ENCODE measurements at places on chromosomes 1 and 21.

DNA sequence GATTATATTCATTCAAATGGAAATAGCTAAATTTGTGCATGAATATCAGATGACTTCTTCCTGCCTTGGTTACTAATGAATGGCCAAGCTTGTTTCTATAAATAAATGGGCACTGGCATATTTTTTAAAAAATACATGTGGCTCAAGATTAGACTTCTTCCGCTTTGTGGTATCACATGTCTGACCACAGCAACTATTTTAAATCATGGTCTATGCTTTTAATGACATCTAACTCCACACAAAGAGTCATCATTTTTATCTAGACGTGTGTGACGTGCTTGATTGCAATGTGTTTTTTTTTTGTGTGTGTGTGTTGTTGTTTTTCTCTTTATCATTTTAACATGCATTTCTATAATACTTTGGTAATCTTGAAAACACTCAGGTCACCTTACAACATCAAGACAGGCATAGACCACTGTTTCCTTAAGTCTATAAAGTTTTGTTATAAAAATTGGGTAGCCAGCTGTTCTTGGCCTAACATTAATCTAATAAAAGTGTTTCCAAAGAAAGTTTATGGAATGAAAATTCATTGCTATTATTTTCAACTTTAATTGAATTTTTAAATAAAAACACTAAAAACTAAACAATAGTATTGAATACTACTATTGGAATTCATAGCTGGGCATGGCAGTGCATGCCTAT is 29.5 kb downstream of the RGS1 start:
- peak; percentile 94 for DNase-seq

- peak; percentile 72 for DNase-seq
These were observed 5.1 kb downstream of the HSPB7 start for GRCh38 chr1:16012590-16013219.

- no peak for DNase-seq
These were observed 56.7 kb upstream of the B3GALT5 start for GRCh38 chr21:39555911-39556590.

- DNase-seq, result no peak
These were observed 12.0 kb downstream of the MOV10 start for GRCh38 chr1:112686417-112686816.

- no peak for DNase-seq
These were observed 2.8 kb upstream of the H6PD start for GRCh38 chr1:9231648-9232332.

GRCh38 chr1:168829876-168830275 is 100.9 kb upstream of the DPT start:
- no peak for DNase-seq

GRCh38 chr1:75742047-75742625 is 17.6 kb downstream of the ACADM start:
- DNase-seq, result no peak

GRCh38 chr21:33644383-33645074 is 2.2 kb downstream of the ITSN1 start:
- DNase-seq, result no peak

- no peak for DNase-seq
These were observed 34.1 kb downstream of the TMCO4 start for GRCh38 chr1:19765623-19766022.

DNA sequence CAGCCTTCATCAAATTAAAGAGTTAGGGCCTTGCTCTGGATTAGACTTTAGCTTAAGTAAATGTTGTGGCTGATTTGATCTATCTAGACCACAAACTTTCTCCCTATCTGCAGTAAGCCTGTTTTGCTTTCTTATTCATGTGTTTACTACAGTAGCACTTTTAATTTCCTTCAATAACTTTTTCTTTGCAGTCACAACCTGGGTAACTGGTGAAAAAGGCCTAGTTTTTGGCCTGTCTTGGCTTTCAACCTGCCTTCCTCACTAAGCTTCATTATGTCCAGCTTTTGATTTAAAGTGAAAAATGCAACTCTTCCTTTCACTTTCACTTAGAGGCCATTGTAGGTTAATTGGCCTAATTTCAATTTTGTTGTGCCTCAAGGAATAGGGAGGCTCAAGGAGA is 12.5 kb upstream of the LPGAT1 start:
- DNase-seq, result peak; percentile 22

GRCh38 chr1:229136822-229137221 is 134.1 kb upstream of the RAB4A start:
- DNase-seq, result peak; percentile 71

GRCh38 chr1:183101841-183102276 is 78.6 kb downstream of the LAMC1 start:
- no peak for DNase-seq

DNA sequence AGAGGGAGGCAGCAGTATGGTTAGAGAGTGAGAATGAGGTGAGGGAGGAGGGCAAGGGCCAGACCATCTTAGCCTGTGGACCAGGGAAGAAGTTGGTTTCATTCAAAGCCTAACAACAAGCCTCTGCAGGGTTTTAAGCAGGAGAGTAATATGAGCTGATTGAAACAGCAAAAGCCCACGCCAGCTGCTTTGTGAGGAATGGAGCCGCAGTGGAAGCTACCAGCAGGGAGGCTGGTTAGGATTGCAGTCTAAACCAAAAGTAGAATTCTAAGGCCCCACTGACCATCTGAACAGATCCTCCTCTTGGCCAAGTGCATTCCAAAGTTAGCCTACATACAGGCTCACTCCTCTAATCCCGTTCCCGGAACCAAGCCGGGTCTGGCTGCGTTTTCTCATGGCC is 44.8 kb downstream of the OLFML3 start:
- DNase-seq, result no peak

- no peak for DNase-seq
These were observed 105.9 kb upstream of the KCNK2 start for GRCh38 chr1:214976665-214977064.

- no peak for DNase-seq
These were observed 48.7 kb downstream of the TNN start for GRCh38 chr1:175116210-175116798.

DNA sequence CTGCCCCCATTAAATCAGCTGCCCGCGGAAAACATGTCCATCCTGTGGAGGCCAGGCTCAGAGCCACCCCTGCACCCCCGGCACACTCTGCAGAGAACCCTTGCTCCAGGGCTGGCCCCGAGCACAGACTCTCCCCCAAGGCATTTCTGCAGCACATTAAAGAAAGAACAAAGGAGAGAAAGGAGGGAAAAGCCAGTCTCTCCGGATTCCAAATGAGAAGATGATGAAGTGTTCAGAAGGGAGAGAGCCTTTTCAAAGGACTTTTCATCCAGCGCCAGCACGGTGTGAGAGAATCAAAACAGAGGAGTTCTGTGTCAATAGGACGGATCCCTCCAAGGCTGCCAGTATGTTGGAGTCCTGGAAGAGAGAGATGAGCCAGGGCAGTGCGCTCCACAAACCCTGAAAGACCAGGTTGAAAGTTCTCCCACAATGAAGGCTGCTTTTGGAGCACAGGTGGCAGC is 498.3 kb downstream of the NPHP4 start:
- DNase-seq, result no peak

GRCh38 chr1:43563876-43564539 is 33.3 kb downstream of the PTPRF start:
- DNase-seq, result no peak

DNA sequence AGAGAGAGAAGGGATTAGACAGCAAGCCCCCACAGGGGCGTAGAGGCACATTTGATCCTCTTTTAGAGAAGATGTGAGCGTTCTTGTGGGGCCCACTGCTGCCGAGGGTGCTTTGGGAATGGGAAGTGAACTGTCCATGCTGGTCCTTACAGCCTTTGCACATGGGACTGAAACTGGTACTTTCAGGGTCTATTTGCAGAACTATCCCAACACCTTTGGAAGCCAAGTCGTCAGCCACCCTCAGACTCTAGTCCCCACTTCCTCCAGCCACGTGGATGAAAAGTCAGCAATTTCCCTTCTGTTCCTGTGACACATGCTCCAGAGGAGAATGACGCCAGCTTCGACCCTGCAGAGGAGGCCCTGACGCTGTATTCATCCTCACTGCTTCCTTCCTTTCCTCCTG is 2.6 kb upstream of the RAB7B start:
- peak; percentile 52 for DNase-seq

DNA sequence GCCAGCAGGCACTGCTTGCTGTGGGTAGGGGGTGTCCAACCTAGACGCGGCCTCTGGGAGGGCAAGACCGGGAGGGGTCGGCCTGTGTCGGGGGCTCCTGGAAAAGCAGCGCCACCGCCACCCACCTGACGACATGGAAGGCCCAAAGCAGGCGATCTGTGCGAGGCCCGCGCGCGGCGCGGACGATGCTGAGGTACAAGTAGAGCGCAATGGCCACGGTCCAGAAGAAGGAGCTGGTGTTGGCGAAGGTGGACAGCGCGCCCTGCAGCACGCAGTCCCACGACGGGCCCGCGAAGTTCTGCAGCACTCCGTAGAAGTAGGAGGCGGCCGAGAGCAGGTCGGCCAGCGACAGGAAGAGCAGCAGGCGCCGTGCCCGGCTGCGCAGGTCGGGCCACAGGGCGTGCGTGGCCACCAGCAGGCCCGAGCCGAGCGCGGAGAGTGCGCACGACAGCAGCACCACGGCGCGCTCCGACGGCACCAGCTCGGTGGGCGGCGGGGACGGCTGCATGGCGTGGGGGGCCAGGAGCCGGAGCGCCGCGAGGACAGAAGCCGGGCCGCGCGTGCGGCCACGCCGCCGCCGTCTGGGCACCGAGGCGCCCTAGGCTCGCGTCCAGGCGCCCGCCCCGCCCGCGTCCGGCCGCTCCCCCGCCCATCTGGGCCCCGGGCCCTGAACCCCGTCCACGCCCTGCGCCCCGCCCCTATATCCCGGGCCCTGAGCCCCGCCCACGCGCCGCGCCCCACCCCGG is at the start of gene GPR157:
Gene GPR157, minus strand, starts transcription at position 583 of the 746 bp plus-strand sequence. Its CDS starts 75 bp downstream, at position 508.
- peak; percentile 39 for DNase-seq

DNA sequence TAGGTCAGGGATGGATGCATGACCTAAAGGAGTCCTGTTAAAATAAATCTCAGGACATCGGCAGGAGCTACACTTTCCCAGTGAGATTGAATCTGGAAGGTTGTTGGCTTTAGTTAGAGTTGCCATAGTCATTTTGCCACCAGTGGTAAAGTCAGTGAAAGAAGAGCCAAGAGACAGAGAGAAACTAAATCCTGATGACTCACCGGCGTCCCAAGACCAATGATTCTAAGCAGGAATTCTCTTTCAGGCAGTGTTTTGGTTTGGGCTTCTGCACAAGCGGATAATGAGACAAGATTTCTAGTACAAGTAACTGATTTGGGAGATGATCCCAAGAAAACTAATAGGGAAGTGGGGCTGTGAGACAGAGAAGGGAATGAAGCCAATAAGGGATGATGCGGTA is 88.8 kb upstream of the ETS2 start:
- no peak for DNase-seq

DNA sequence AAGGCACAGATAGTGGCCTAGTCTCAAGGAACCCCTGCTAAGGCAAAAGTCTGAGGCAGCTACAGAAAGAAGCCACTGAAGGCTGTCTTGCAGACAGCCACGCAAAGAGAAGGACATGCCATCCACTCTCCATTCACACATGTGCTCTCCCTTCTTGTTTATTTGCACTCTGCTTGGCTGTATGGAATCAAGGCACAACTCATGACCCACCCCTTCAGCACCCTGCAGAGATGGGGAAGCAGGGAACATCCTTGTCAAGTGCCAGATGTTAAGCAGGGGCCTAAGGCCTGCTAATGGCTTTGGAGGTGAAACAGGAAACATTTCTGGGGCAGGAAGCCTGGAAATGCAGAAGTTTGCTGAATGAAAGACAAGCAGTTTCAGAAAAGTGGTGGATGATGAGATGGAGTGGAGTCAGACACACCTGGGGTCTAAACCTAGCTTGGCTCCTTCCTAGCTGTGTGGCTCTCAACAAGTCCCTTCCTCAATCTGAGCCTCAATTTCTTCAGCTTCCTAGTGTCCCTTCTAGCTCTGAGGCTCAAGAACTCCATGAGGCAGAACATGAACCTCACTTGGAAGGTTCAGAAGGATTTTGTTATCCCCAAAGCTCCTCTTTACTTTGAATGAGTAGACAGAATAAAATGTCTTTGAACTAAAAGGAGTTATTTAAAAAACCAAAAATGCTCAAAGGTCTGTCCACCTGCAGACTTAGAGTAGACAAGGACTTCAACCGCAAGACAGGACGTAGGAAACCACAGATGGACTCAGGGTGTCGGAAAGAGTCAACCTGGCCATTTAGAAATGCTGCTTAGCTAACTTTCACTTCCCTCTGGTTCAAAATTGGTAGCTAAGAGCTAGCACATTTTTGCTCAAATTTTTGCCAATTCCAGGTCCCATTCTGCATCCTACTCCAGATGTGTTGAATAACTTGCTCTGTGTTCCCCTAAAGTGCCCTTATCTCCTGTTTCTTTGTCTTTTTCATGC is 283.1 kb downstream of the PLPP3 start:
- no peak for DNase-seq

- DNase-seq, result no peak
These were observed 103.8 kb upstream of the CASZ1 start for GRCh38 chr1:10900251-10900651.

GRCh38 chr1:179719272-179719671 is 23.8 kb upstream of the FAM163A start:
- no peak for DNase-seq

- no peak for DNase-seq
These were observed 30.4 kb upstream of the CR2 start for GRCh38 chr1:207423560-207424292.

DNA sequence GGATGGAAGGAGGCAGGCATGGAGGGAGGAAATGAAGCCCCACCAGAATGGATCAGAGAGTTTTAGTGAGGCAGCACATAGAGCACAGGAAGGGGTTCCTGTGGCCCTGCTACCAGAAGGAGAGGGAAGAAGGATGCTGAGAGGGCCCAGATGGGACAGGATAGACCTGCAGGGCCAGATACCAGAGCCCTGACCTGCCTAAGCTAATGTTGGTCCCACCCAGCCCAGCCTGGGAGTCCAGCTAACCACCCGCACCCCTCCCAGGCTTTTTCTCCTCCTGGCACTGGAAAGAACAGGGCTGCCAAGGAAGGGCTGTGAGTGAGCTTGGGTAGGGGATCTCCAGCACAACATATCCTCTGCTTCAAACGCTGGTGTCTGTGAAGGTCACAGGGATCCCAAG is 6.9 kb downstream of the NECTIN4 start:
- DNase-seq, result no peak

GRCh38 chr1:167086033-167086432 is 4.1 kb downstream of the GPA33 start:
- DNase-seq, result no peak

DNA sequence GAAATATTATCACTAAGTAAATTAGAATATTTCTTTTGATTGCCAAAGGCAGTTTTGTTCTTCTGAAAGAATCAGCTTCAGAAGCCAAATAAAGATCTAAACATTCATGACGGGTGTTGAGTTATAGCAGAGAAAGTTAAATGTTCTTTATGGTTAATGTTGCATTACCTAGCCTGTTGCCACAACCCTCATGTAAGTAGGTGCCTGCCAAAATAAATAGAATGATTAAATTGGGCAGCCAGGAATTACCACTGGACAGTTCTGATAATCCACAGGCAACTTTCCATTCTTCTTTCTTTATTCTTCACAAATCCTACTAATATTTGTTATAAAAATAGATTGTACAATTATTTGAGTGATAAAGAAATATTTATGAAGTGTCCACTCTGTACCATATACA is 217.9 kb upstream of the NRIP1 start:
- no peak for DNase-seq

- DNase-seq, result no peak
These were observed 72.1 kb downstream of the PEX14 start for GRCh38 chr1:10546896-10547295.

- no peak for DNase-seq
These were observed 86.4 kb downstream of the BRINP2 start for GRCh38 chr1:177257128-177257527.

- no peak for DNase-seq
These were observed 204 bp downstream of the CIART start for GRCh38 chr1:150282558-150282958.

Measured in common myeloid progenitor, CD34-positive (primary cell).